ENCODE measurements at places on chromosomes 7 and 10.

DNA sequence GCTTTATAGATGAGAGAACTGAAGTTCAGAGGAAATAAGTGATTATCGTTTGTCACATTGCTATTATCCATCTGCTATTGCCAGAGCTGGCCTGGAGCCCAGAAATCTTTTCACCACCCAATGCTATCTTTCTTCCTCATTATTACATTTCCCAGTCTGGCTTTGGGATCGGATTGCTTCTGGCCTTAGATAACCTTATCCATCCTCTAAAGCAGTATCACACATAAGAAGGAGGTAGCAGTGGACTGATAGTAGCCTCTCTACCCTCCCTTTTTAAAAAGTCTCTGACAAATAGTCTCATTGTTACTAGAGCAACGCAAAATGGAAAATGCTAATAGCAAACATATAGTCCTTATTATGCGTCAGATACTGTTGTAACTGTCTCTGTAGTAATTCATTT is 1.3 kb upstream of the CLDN12 start:
- peak; percentile 34 for DNase-seq

DNA sequence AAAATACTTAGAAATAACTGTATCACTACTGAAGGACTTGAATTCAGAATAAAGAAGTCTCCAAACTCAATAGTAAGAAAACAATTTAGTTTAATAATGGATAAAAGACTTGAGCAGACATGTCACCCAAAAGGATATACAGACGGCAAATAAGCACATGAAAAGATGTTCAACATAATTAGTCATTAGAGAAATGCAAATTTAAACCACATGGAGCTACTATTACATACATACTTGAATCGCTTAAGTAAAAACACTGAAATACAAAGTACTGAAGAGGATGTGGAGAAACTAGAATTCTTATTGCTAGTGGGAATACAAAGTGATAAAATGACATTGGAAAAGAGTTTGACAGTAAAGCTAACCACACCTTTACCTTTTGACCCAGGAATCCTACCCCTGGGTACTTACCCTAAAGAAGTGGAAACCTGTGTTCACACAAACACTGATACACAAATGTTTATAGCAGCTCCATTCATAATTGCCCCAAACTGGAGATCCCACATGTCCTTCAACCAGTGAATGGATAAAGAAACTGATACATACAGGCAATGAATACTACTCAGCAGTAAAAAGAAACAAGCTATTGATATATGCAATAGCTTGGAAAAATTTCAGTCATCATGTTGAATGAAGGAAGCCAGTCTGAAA is 54.3 kb upstream of the NFKB2 start:
- DNase-seq = no peak

DNA sequence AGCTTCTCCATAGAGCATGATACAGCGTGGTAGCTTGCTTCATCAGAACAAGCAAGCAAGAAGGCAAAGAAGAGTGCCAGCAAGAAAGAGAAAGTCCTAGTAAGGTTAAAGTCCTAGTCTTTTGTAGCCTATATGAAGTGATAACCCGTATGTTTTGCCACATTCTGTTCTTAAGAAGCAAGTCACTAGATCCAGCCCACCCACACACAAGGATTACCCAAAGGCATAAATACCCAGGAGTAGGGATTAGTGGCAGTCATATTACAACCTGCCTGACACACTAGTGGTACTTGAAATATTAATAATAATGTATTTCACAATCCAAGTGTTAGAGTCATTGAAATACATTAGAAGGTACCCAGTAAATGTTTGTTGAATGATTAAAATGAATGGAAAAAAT is 285.5 kb downstream of the HPSE2 start:
- DNase-seq = no peak

DNA sequence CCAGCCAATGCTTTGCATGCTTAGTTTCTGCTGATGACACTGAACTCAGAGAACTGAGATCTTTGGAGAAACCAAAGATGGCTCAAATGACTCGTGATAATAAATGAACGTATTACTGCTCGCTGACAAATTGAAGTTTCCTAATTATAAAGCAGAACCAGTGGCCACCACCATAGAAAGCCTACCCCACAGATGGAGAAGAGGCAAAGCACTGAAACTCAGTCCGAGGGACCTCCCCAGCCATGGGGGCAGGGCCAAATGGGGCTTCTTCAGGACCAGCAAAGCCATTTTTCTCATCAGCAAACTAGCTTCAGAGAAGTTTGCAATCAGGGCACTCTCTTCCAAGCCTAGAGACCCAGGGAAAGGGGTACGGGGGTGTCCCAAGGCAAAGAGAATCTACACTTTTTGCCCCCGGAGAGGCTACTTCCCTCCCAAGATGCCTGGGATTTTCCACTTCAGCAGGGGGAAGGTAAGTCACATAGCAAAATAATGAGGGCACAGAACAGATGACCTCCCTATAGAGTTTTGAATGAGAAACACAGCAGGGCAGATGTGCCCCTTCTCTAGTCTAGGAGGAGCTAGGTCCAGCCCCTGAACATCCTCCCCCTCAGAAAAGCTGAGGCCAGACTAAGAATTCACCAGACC is 4.3 kb upstream of the IL6 start:
- DNase-seq = no peak

DNA sequence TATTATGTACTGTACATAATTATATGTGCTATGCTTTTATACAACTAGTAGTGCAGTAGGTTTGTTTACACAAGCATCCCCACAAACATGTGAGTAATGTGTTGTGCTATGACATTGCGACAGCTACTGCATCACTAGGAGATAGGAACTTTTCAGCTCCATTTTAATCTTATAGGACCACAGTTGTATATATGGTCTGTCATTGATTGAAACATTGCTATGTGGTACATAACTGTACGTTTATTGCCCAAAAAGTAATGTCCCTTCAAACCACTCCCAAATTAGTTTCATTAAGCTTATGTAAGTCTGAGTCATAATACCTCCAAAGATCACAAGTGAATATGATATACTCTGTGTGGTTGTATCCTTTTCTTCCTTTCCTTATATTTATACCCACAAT is 183.2 kb upstream of the POT1 start:
- DNase-seq = no peak

DNA sequence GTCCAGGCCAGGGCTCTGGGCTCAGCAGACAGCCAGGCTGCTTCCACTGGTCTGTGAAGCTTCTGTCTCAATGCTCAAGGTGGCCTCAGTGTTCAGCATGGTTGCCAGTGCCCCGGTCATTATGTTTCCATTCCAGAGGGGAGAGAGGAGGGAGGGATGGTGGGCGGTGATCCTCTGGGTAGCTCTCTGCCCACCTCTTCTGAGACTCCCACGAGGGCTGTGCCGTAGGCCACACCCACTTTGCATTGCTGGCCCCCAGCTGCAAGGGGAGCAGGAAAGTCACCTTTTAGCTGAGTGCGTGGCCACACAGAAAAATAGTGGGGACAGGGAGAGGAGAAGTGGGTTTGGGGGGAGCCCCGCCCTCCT is 42.5 kb downstream of the FOXK1 start:
- DNase-seq = no peak

DNA sequence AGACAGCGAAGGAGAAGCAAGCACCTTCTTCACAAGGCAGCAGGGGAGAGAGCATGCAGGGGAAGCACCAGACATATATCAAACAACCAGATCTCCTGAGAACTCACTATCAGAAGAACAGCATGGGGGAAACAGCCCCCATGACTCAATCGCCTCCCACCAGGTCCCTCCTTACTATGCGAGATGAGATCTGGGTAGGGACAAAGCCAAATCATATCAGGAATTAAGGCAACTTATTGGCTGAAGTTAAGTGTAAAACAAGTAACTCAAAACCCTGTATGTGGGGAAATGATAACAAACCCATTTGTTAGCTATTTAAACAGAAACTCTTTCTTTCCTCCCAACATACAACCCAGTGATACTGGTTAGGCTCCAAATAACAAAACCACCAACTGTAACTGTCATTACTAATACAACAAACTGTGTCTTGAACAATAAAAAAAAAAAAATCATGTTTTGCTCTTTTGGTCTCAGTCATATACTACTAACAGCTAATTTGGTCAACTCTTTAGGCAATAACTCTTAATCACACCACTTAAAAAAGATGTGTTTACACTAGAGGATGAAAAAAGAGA is 57.8 kb downstream of the MINDY3 start:
- no peak for DNase-seq
